ENCODE measurements at places on chromosomes 3 and 15.

- DNase-seq: no peak
Observed at GRCh38 chr15:63509955-63510940, 5.9 kb downstream of the USP3 start.

GRCh38 chr15:100801256-100801900, 78.3 kb upstream of the ALDH1A3 start:
- DNase-seq: no peak

GRCh38 chr3:4575381-4575780, 82.2 kb downstream of the ITPR1 start:
- no peak for DNase-seq

GRCh38 chr15:91593067-91593466, 260.4 kb upstream of the SLCO3A1 start:
- DNase-seq: no peak

GRCh38 chr3:113211330-113212149, at the start of gene BOC:
Gene BOC, plus strand, starts transcription at chr3:113211557. Its CDS starts 38,246 bp downstream, at chr3:113249803.
- no peak for DNase-seq
